ENCODE measurements at places on chromosomes 5 and 9.

DNA sequence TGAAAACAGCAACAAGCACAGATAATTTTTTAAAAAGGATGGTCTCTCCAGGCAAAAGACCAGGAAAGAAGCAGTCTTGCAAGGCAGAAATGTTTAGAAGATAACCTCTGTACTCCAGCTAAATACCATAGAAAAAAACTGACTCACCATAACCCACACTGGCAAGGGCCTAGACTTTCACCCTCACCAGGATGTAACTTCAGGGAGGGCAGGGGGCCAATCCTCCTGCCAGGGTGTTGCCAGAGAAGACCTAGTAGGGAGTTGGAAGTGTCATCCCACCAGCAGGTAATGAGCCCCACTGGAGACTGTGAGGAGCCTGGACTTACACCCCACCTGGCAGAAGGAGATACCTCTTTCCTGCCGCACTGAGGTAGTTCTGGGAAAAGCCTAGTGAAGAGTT is 97.6 kb downstream of the PRELID2 start:
- no peak for DNase-seq

DNA sequence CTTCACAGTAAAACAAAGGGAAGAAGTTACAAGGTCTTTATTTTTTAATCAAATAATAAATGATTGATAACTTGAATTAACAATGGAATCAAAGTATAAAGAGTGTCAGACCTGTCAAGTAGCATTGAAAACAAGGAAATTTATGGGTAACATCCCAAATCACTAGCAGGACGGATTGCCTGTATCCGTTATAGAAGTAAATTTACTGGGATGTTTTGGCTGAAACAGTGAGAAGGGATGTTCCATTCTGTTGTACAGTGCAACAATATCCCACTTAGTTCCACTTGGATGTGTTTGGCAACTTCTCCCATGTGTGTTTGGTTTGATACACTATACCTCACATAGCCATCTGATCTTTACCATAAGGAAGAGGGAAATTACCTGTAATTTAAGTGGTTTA is 421.0 kb upstream of the CHD1 start:
- DNase-seq: no peak

- DNase-seq: no peak
Observed at GRCh38 chr9:37364751-37365360, 57.6 kb upstream of the GRHPR start.

DNA sequence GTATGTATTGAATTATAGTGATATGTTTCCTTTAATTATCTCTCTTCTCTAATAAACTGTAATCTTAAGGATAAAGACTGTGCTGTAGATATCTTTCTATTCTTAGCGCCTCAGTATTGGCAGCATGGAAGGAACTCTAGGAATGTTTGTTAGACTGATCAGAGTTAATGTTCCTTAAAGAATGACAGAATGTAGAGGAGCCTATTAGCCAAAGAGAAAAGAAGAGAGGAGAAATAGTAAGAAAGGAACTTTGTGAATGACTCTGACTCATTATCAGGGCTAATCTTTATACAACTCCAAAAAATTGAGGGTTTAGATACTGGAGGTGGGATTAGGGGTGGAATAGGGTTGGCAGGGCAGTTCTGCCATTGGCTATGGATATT is 59.0 kb upstream of the NUDT12 start:
- no peak for DNase-seq

GRCh38 chr5:152349683-152350526 is 55.2 kb downstream of the NMUR2 start:
- peak; percentile 12 for DNase-seq

DNA sequence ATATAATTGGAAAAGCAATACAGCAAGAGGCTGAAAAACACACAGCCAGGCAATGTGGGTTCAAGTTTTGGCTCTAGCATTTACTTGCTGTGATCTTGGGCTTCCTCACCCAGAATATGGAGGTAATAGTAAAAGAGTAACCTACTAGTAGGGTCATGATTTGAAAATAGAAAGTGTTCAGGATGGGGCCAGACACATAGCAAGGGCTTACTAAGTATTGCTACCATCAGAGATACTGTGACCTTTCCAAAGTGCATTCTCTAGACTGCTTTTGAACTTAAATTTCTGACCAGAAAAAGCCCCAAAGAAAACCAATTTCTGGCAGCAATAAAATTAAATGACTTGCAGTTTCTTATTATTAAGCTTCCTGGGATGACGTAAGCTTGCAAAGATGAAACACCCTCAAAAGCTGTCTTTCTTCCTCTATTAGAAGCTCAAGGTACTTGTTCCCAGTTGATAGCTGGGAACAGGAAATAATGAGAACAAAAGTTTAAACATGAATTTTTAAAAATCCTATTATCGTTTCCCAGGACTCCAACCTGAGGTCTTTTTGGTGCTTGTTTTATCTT is 20.3 kb downstream of the SLC45A2 start:
- no peak for DNase-seq

DNA sequence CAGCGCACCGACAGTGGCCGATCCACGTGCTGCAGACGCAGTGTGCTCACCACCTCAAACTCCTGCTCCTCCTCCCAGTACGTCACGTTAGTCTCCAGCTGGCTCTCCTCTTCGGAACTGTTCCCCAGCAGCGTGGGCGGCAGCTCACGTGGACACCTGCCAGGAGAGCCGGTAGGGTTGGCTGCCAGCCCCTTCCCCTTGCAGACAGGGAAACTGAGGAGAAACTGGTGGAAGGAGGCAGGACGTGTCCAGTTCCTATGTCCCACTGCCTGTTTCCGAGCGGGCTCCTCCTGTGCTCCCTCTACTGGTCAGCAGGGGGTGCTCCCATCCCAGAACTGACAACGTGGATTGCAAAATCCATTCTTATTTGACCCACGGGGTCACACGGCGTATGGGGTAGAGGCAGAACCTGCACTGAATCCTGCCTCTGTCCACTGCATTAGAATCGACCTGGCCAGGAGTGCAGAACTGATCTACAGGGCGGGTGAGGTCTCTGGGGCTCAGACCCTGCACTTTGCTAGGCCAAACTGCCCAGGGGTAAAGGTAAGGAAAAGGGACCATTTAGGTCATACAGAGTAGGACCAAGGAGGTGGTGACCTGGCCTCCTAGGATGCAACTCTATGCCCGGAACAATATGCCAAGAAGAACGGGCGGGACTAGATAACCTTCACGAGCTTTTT is 25.7 kb downstream of the PDGFRB start:
- peak; percentile 8 for DNase-seq

- no peak for DNase-seq
Observed at GRCh38 chr9:89533411-89534095, 35.6 kb upstream of the SEMA4D start.

DNA sequence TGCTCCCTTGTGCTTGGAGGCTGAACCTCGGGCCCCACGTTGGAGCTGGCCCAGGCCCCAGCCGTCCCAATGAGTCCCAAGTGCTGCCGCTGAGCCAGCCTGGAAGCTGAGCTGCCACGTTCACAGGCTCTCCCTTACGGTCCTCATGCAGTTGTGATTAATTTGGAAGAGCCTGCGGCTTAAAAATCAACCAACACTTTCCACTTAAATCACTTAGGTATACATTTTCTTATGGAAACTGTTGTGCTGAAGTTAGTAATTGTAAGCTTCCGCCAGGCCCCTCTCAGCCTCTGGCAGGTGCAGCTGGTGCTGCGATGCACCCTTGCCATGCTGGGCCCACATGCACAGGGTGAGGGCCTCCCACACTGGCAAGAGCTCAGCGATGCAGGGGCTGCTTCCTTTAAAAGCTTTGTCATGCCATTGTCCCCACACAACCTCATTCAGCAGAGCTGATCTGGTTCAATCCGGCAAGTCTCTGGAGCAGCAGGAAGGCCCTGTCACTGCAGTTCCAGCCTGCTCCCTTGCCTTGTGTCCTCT is 61.0 kb downstream of the IPPK start:
- DNase-seq: no peak

DNA sequence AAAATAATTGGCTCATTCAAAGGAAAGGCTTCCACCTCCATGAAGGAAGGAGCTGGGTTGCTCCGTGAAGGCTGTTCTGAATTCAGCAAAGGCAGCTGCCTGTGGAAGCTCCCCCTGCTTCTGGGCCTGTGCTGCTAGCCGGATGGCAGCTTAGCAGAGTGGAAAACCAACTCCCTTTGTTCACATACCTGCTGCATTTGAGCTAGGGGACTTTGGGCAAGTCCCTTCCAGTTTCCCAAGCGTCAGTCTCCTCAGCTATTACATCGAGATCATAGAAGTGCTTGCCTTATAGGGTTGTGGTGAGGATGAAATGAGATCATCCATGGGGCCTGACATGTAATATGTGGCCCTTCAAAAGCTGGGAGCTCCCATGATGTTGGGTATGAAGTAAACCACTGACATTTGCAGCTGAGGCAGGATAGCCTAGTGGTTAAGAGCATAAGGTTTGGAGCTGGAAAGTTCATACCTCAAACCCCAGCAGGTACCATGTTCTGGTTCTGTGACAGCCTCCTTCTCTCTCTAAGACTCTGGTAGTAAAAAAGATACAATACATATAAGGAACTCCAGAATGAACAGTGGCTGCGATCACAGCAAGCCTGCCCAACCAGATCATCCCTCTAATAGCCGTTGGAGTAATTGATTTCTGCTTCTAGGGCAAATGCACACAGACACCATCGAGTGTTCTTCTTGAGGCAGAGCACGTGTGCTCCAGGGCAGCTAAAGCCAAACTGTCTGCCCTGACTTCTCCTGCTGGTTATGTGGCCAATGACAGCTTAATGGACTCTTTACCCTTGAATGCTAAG is 11.0 kb upstream of the DENND1A start:
- no peak for DNase-seq

DNA sequence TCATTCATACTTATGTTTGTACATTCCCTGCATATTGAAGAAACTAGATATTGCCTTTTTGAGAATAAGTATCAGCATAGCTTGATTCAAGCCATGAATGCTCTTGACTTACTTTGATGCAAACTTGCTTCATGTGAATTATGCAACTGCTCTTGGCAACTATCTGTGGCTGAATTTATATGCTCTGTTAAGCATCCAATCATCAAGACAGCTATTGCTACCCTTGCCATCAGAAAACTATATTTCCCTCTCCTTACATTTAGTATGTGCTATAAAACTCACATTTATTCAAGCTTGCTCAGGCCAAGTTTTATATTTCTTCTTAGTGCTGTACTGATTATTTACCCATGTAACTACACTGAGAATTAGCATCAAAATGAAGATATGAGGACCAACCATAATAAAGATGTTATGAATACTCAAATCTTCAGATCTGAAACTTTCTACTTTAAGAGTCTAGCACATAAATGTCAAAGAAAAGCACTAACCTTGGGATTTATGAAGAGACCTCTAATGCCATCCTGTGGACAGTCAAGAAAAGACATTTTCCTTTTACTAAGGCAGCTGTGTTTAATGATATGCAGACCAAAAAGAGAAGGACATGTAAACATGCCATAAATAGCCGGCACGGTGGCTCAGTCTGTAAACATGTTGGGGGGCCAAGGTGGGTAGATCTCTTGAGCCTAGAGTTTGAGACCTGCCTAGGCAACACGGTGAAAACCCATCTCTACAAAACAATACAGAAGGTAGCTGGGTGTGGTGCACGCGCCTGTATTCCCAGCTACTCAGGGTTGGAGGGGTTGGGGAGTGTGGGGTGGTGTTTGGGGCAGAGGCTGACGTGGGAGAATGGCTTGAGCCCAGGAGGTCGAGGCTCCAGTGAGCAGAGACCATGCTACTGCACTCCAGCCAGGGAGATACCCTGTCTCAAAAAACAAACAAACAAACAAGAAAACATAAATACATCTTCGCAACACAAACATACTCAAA is 267.0 kb upstream of the TYRP1 start:
- no peak for DNase-seq

DNA sequence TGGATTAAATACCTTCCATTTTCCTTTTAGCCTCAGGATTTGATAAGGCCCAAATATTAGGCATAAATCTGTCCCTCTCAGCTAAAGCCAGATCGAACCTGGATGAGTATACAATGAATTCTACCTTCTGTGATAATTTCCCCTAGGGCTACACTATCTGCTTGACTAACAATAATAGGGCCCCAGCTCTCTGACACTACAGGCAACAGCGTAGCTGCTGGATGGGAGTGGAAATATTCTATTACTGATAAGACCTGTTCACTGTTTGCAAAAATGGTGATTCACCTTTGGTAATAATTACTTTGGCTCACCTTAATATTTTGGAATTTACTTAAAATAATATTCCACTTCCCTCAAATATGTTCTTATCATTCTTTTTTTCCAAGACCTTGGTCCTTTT is 644.2 kb upstream of the SEMA6A start:
- no peak for DNase-seq

- DNase-seq: no peak
Observed at GRCh38 chr5:95641741-95642220, 4.8 kb upstream of the RFESD start.

GRCh38 chr5:79471556-79471955 is 42.4 kb downstream of the HOMER1 start:
- DNase-seq: no peak

DNA sequence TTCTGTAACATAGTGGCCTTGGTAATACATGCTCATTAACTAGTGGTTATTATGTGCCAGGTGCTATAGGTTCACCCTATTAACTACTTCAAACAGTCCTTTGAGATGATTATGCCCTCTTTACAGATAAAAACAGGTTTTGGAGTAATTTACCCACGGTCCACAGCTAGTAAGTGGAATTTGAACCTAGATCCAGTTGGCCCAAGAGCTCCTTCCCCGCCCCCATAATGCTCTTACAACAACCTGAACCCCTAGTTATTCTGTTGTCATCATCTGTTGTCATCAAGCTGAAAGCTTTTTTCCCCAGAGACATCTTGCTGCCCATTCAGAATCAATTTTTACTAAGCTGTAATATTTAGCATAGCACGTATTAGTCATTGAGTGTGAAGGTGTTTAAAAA is 23.2 kb downstream of the XPA start:
- DNase-seq: no peak

DNA sequence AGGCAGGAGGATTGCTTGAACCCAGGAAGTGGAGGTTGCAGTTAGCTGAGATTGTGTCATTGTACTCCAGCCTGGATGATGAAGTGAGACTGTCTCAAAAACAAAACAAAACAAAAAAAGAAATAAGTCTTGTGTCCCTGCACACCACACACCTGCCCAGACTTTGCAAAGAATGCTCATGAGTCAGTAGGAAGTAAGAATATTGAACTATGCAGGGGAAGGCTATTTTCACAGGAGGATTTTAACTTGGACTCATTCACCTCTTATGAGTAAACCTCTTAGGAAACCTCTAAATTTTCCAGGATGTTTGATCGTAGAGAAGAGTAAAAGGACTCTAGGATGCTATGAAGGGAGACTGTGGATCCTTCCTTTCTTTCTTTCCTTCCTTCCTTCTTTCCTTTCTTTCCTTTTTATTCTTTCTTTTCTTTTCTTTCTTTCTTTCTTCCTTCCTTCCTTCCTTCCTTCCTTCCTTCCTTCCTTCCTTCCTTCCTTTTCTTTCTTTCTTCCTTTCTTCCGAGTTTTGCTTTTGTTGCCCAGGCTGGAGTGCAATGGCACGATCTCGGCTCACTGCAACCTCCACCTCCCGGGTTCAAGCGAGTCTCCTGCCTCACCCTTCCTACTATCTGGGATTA is 96.7 kb upstream of the CLINT1 start:
- no peak for DNase-seq

DNA sequence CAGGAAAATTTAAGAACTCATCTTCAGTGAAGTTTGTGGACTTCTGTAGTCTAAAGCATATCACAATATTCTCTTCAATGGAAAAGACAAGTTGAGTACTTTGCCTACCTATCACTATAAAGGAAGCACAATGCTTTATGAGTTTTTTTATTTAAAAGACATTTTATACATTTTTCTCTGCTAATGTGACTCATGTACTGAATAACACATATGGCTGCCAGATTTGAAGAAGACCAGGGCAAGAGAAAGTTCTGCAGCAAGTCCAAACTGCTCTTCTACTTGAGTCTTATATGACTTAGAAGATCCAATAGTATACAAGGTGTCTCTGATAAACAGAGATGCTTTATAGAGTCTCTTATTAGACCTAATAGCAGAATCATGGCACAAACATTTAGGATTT is 978.4 kb downstream of the TLE4 start:
- no peak for DNase-seq

Data from CD4-positive, alpha-beta memory T cell (primary cell).